Activated CD4-positive, alpha-beta T cell treated with anti-CD3 and anti-CD28 coated beads for 36 hours (primary cell): ENCODE measurements at places on chromosomes 3 and 15. TPM values are rescaled to one million over a fixed set of nuclear protein-coding genes. Genes with fewer than 3 reads are reported as not detected.

TLR9 gene
- 0.74 TPM for total RNA-seq

TPRG1 gene
- total RNA-seq: 11.9 TPM

SCN11A gene
- 0.07 TPM for total RNA-seq

TMEM40 gene
- not detected for total RNA-seq

EOMES gene
- 0.25 TPM for total RNA-seq

MCTP2 gene
- total RNA-seq: 27.8 TPM

AZI2 gene
- 52.3 TPM for total RNA-seq

GOLGA8K gene
- total RNA-seq: 0.63 TPM

ZNF860 gene
- 0.11 TPM for total RNA-seq

MESP1 gene
- 2.9 TPM for total RNA-seq

RETNLB gene
- not detected for total RNA-seq

ANKRD34C gene
- not detected for total RNA-seq

P2RY13 gene
- not detected for total RNA-seq

LRTM1 gene
- not detected for total RNA-seq

GNB5 gene
- total RNA-seq: 19.6 TPM

CLSTN2 gene
- total RNA-seq: not detected

STAC gene
- 0.27 TPM for total RNA-seq

TMA7 gene
- total RNA-seq: 324 TPM

PLAAT1 gene
- 0.30 TPM for total RNA-seq

IGSF10 gene
- not detected for total RNA-seq

ISLR gene
- total RNA-seq: not detected

PLCB2 gene
- total RNA-seq: 86.8 TPM

AMOTL2 gene
- total RNA-seq: 0.32 TPM

ZNF385D gene
- not detected for total RNA-seq

KBTBD13 gene
- total RNA-seq: not detected

C3orf22 gene
- not detected for total RNA-seq

CCDC80 gene
- total RNA-seq: not detected
